Right renal pelvis (tissue), 4 donors: ENCODE measurements at places on chromosomes 6 and 20. TPM values are rescaled to one million over a fixed set of nuclear protein-coding genes. Genes with fewer than 3 reads are reported as not detected.

The CRIP3 gene
- 3.4 TPM for polyA plus RNA-seq

The PPP1R3G gene
- 1.4 TPM for polyA plus RNA-seq

The B3GALT4 gene
- polyA plus RNA-seq, result 4.8 TPM

The HNF4A gene
- 46.5 TPM for polyA plus RNA-seq

GRCh38 chr6:84428300-84428907, 201.0 kb upstream of the CEP162 start:
- DNase-seq, result peak; percentile 39

DNA sequence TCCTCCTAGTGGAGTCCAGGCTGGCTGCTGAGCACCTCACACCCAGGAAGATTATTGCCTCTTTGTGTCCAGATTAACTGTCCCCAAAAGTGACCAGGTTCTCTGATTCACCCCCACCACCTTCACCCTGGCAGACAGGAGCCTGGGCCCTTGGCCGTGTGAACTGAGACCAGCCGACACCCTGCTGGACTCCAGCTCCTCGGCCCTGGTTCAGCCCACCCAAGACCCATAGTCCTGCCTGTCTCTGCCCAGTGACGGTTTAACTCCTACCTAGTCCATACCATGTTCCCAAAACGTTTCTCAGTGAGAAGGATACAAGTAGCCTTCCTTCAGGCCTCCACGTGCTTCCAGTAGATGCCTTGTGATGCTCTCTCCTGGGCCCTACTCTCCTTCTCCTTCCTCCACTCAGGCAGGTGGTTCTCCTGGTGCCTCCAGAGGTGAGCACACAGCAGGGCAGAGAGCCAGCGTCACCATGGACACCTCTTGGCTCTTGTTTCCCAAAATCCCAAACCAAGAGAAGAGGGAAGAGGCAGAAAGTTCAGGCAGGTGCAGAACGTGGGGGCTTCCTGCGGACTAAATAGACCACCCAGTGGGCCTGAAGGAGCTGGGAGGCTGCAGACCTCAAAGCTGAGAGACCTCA, 134.4 kb upstream of the CST7 start:
- DNase-seq, result no peak

GRCh38 chr6:100163035-100163434, 169.0 kb upstream of the MCHR2 start:
- DNase-seq, result no peak

GRCh38 chr20:33337119-33337518, 54.1 kb downstream of the BPIFB1 start:
- DNase-seq, result no peak

GRCh38 chr6:168037242-168037641, 39.8 kb downstream of the KIF25 start:
- DNase-seq, result no peak

- no peak for DNase-seq
These were observed 1.3 kb downstream of the MAPK14 start for GRCh38 chr6:36028877-36029324.

- no peak for DNase-seq
These were observed 127.6 kb downstream of the TTLL2 start for GRCh38 chr6:167452338-167453081.

DNA sequence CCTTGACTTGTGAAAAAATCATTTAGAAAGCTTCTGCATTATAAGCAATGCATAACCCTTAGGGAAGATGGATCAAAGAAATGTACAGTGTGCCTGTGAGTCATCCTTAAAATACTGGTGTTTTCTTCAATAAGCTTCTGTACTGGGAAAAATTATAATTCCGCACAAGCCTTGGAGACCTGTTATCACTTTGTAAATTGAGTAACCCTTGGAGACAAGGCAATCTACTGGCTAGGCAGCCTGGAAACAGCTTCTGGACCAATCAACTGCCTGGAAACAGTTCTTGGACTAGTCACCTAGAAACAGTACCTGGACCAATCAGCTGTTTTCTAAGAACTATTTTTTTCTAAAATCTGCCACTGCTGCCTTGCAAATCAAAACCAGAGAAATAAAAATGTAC, 25.8 kb upstream of the RNGTT start:
- DNase-seq, result no peak
